ENCODE measurements at places on chromosomes 2 and 18. TPM values are rescaled to one million over a fixed set of nuclear protein-coding genes. Genes with fewer than 3 reads are reported as not detected.
A peak's percentile ranks its signal among the peaks of the same experiment; 100 is the strongest.

GRCh38 chr2:69190743-69191404, 177.9 kb downstream of the ANTXR1 start:
- no peak for DNase-seq

DNA sequence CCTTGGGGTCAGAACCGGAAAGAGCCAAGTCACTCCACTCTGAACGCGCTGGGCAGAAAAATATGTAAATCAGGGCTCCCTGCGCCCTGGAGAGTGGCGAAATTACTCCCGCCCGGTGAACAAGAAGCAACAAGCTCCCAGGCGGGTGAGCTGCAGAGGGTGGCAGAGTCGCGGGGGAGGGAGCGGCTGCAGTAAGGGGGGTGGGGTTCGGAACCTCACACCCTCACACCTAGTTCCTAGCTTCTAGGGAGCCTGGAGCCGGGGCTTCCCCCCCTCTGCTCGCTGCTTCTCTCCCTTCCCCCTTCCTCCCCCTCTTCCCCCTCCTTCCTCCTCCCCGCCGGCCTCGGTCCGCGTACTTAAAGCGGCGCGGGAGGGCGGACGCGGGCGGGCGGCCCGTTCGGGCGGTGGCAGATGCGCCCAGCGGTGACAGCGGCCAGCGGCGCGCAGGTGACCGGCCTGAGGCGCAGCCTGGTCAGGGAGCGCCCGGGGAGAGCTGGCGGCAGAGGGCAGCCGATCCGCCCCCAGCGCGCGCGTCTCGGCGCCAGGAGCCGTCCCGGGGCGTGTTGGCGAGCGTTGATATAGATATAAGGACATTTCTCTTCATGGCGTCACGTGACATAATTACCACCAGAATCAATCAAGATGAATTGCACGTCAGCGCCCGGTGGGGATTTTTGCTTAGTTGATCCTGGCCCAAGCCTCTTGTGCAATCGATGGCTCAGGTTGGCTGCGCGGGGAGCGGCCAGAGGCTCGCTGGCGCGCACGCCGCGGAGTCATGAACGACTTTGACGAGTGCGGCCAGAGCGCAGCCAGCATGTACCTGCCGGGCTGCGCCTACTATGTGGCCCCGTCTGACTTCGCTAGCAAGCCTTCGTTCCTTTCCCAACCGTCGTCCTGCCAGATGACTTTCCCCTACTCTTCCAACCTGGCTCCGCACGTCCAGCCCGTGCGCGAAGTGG, at the start of gene HOXD11:
HOXD11 (plus strand) TSS at position 700 of the 959 bp plus-strand sequence; CDS start at position 776, 76 bp downstream.
- DNase-seq: peak; percentile 53

- no peak for DNase-seq
These were observed 20.5 kb upstream of the SP140L start for GRCh38 chr2:230306474-230306873.

GRCh38 chr2:98029718-98030222, 34.0 kb upstream of the TMEM131 start:
- DNase-seq: no peak

The AQP12A gene
- total RNA-seq: not detected

The SERPINB13 gene
- 0.46 TPM for total RNA-seq

All from ovary (tissue), 10 donors.